ENCODE measurements at places on chromosomes 5 and 9.
A peak's percentile ranks its signal among the peaks of the same experiment; 100 is the strongest.

GRCh38 chr9:3329361-3329760 lies 196.4 kb downstream of the RFX3 start:
- no peak for DNase-seq

GRCh38 chr9:133051966-133052539 lies 9.7 kb upstream of the CEL start:
- no peak for DNase-seq

- no peak for DNase-seq
These were observed 15.3 kb upstream of the SAP30L start for GRCh38 chr5:154430466-154430865.

GRCh38 chr5:76617675-76618074 lies 5.5 kb downstream of the F2RL2 start:
- no peak for DNase-seq

- no peak for DNase-seq
These were observed 672 bp upstream of the ITGA2 start for GRCh38 chr5:52988335-52989024.

- DNase-seq: no peak
These were observed at the start of gene MAMDC2 for GRCh38 chr9:70043689-70044489. Gene MAMDC2, plus strand, starts transcription at chr9:70043848. Its CDS starts 350 bp downstream, at chr9:70044198.

DNA sequence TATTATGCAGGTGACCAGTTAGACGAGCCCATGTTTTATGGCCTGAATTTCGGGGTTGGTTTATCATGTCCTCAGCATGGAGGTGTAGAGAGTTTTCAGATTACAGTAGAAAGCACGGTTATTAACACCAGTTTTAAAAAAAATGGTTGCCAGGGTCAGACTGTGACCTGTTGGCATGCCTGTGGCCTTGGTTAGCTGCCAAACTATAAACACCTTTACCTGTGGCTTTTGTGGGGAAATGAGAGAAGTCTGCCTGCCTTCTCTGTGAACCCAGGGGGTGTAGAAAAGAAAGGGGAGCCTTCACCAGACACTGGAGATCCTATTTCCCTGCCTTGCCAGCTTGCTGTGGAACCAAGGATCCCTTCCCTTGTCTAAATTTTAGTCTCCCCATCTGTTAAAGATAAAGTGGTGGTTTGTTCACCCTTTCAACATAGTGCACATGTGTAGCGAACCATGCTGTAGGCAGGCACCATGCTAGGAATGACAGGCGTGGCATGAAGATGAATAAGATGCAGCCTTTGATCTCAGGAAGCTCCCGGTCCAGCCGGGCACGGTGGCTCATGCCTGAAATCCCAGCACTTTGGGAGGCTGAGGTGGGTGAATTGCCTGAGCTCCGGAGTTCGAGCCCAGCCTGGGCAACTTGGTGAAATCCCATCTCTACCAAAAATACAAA lies 6.1 kb upstream of the PHF19 start:
- DNase-seq: no peak

GRCh38 chr9:98230789-98231188 lies 24.7 kb downstream of the TBC1D2 start:
- no peak for DNase-seq

GRCh38 chr5:139668064-139668880 lies 20.1 kb downstream of the CXXC5 start:
- peak; percentile 22 for DNase-seq

DNA sequence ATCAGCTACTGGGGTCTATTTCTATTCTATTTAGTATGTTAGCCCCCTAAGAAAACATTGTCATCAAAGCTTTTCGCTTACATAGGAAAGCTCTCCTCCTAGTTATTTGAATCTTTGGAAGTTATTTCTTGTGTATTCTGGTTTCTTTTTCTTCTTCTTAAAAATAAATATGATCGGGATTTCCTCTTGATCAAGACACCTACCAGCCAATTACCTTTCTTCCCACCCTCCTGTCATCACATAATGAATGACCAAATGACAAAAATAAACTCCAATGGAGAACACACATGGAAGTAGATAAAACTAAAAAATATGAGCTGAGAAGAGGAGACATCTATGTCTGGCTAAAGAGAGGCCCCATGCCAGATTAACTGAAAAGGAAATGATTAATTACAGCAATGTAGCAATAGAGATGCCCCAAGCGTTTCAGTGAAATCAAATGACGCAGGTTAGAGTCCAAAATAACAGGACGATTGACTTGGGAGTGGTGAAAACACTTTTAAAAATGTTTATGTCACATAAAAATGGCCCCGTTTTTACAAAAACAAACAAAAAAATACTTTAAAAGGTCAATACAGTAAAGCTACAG lies 59.5 kb upstream of the PCSK1 start:
- no peak for DNase-seq

DNA sequence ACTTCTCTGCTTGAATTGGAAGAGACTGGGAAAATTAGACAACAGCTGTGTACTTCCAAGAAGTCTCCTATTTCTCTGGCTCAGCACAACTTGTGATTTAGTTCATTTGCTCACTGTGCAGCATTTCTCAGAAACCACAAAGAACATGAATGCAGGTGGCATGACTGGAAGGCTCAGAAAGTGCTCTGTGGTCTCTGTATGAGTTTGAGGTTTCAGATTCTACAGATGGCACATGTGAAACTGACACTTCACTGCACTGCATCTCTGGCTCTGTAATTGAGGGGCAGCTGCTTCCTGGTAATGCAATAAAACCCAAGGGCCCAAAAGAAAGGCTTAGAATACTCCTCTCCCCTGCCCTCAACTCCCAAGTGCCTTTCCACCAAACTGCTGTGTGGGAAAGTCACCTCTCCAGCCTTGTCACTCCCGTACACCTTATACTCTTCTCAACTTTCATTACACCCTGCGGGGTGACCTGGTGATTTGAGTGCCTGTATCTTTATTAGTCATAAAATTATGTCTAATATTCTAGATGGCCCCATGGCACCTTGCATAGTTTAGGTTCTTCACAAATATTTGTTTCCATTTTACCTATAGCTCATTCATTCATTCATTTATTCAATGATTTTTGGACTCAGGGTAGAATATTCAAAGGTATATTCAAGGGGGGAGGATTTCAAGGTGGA lies 82.5 kb downstream of the ESM1 start:
- DNase-seq: peak; percentile 61

DNA sequence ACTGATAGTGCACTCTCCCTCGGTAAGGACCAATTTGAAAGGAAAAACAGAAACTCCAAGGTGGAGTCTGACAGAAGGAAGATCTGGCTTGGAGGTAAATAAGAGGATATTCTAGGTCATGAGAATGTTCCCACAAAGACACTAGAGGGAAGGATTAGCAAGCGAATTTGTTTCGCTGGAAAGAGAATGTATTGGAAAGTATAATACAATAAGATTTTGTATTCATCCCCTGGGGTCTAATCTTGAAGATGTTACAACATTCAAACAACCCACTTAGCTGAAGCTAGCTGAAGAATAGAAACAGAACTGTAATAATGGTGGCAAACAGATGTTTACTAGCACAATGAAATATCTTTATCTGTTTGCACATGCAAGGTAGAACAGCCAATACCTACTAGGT lies 158.7 kb downstream of the GNAQ start:
- DNase-seq: no peak

DNA sequence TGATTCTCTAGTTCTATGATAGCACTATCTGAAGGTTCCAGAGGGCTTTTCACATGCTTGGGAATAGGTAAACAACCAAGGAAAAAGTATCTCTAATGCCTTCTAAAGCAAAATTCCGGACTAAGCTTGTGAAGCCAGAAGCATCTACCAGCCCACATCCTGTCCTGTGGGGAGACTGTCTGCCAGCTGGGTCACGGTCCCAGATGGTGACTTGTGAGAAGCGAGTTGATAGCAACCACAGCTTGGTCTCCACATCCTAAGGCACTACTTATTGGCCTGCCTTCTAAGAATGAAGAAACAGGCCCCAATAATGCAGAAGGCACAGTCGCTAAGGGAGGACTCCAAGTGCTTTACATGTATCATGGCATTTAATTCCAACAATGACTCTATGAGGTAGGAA lies 184.1 kb upstream of the ADRA1B start:
- DNase-seq: no peak

DNA sequence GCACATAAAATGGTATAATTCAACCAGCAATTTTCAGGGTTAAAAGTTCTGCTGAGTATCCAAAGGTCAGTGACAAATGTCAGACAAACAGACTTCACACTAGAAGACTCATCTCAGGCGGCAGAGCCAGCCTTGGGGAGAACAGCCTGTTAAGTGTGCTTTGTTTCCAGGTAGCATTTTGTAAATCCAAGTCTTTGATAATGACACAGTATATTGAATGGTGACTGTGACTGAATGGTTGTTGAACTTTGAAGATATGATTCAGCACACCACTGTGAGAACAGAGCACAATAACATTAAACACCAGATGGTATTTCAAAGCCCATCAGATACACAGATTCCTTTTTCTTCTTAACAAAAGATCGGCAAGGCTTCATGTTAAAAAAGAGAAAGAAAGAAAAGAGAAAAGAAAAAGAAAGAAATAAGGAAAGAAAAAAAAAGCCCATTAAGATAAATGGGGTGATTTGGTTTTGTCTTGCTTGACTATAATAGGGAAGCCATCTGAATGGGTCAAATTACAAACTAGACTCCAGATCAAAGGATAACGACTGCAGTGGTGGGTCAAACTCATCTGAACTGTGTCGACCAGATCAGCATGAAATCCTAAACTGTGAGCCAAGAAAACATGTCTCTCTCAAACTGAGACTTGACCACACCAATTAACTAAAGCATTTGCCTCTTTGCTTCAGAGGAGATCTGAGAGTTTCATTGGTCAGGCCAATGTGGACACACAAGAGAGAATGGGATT lies 313.0 kb upstream of the ZNF608 start:
- DNase-seq: no peak

DNA sequence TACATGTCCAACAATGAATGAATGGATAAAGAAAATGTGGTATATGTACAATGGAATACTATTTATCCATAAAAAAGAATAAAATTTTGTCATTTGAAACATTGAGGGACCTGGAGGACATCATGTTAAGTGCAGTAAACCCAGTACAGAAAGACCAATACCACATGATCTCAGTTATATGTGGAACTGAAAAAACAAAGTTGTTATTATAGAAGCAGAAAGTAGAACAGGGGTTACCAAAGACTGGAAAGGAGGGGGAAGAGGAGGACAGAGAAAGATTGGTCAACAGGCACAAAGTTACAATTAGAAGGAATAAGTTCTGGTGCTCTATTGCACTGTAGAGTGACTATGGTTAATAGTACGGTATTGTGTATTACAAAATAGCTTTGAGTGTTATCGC lies 233.8 kb downstream of the SEMA6A start:
- no peak for DNase-seq

- DNase-seq: no peak
These were observed 444.3 kb downstream of the ENC1 start for GRCh38 chr5:74196233-74196632.

GRCh38 chr5:38347896-38348295 lies 89.5 kb downstream of the EGFLAM start:
- no peak for DNase-seq

DNA sequence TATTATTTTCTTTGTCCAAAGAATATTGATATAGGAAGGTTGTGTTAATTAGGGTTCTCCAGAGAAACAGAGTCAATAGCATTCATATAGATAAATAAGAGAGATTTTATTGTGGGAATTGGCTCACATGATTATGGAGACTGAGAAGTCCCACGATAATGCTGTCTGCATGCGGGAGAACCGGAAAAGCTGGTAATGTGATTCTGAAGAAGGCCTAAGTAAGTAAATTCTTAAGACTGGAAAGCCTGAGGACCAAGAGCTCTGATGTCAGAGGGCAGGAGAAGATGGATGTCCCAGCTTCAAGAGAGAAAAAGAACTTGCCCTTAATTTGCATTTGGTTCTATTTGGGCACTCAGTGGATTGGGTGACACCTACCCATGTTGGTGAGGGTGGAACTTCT lies 307.4 kb upstream of the C9orf72 start:
- no peak for DNase-seq

- no peak for DNase-seq
These were observed 23.8 kb downstream of the IFNA5 start for GRCh38 chr9:21281275-21281674.

- no peak for DNase-seq
These were observed 82.2 kb upstream of the TLX3 start for GRCh38 chr5:171226864-171227263.

GRCh38 chr9:128164307-128164885 lies 4.3 kb downstream of the BBLN start:
- DNase-seq: no peak

- DNase-seq: peak; percentile 41
These were observed 54.9 kb downstream of the COL15A1 start for GRCh38 chr9:98998441-98999151.

DNA sequence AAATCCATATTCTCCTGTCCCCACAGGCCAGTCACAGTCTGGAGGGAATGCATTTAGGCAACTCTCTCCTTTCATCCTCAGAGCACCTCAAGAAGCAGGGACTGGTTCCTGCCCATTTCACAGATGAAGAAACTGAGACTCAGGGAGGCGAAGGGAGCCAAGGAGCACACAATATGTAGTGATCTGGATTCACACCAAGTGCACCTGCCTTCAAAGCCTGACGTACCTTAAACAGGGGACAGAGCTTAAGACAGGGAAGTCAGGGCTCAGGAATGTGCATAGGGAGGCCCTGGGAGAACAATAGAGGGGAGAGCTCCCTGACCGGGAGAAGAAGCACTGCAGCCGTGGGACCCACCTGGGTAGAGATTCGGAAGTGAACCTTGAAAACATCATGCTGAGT lies 83.0 kb downstream of the GABBR2 start:
- no peak for DNase-seq

- no peak for DNase-seq
These were observed 137.8 kb upstream of the RGMB start for GRCh38 chr5:98635656-98636055.

- DNase-seq: no peak
These were observed 53.9 kb downstream of the CSNK1A1 start for GRCh38 chr5:149497357-149497756.

DNA sequence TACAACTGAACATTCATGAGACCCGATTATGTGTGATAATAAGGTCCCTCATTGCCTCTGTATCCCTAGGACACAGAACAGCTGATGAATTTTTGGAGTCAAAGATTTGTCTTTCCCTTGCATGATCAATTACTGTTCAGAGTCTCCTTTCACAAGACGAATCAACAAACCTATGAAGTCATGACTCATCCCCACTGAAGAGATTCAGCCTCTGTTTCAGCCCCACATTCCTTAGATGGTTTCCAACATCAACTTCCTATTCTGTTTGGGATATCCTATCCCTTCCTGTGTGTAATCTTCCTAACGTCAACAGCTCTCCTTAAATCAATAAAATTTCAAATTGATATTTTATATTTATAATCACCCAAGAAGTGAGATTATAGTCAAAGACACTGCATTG lies 199.0 kb downstream of the DNAH5 start:
- no peak for DNase-seq

- no peak for DNase-seq
These were observed 13.0 kb downstream of the RNF183 start for GRCh38 chr9:113290052-113290607.

Data from activated T-helper 1 cell treated with anti-CD3 and anti-CD28 coated beads, Interleukin-12 subunit alpha, Interleukin-12 subunit beta, Interleukin-2, Interleukin-4 antibody, amounts not matched to agents 30 ng/mL and 10 ng/mL and 1 ng/mL, durations not matched to agents 14 hours and 24 hours and 36 hours (primary cell).